ENCODE measurements at places on chromosomes 3 and 15. TPM values are rescaled to one million over a fixed set of nuclear protein-coding genes. Genes with fewer than 3 reads are reported as not detected.

DNA sequence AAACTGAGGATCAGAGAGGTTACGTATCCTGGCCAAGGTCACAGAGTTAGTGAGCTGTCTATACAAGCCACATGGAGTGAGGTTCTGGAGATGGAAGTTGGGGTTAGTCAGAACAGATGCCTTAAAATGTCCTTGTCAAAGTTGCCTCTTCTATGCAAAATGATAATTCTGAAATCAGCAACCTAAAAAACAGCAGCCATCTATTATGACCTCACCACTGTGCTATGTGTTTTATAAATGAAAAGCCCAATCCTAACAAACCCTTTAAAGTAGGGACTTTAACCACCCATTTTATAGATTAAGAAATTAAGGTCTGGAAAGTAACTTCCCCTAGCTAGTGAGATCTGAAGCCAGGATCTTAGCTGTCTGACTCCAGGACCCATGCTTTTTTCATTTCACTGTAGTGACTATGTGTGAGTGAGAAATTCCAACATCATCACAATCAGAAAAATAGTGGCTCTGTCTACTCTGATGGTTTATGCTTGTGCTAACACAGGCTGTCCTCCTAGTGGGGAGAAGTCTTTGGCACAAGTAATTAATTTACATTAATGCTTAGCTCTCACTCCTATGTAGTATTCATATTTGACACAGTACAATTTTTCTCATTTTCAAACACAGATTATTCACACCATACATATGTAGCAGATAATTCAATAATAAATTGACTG lies 143.6 kb downstream of the ANO10 start:
- H3K36me3 ChIP-seq: no peaks in the 10 kb centered on the region
- no peak overlapping the region for H3K27ac ChIP-seq
- no peak for DNase-seq
- H3K4me3 ChIP-seq: no peak overlapping the region
- H3K4me1 ChIP-seq: no peaks in the 10 kb centered on the region
- no peaks in the 10 kb centered on the region for H3K27me3 ChIP-seq

GRCh38 chr3:34807611-34808010 lies 831.7 kb upstream of the ARPP21 start:
- H3K27me3 ChIP-seq: no peaks in the 10 kb centered on the region
- no peak overlapping the region for H3K27ac ChIP-seq
- no peak for DNase-seq
- H3K4me3 ChIP-seq: no peak overlapping the region
- no peaks in the 10 kb centered on the region for H3K4me1 ChIP-seq

- H3K27me3 ChIP-seq: no peaks in the 10 kb centered on the region
- no peak overlapping the region for H3K4me3 ChIP-seq
- H3K4me1 ChIP-seq: no peaks in the 10 kb centered on the region
- no peaks in the 10 kb centered on the region for H3K36me3 ChIP-seq
- no peak overlapping the region for H3K27ac ChIP-seq
- DNase-seq: no peak
These were observed 601.0 kb upstream of the EPHA6 start for GRCh38 chr3:96213393-96213792.

- no peak for DNase-seq
- H3K27me3 ChIP-seq: no peaks in the 10 kb centered on the region
- peaks cover 8% of the 10 kb centered on the region for H3K4me1 ChIP-seq
These were observed 135.2 kb downstream of the ECT2 start for GRCh38 chr3:172885704-172886103.

GRCh38 chr15:90419738-90420406 lies 31.8 kb downstream of the IQGAP1 start:
- H3K27me3 ChIP-seq: no peaks in the 10 kb centered on the region
- H3K4me1 ChIP-seq: peaks cover 5% of the 10 kb centered on the region
- H3K36me3 ChIP-seq: no peaks in the 10 kb centered on the region
- H3K4me3 ChIP-seq: no peak overlapping the region
- no peak overlapping the region for H3K27ac ChIP-seq

GRCh38 chr3:122621112-122621511 lies 43.7 kb downstream of the PARP15 start:
- no peaks in the 10 kb centered on the region for H3K36me3 ChIP-seq
- no peak for DNase-seq
- peaks cover 3% of the 10 kb centered on the region for H3K4me1 ChIP-seq
- no peak overlapping the region for H3K4me3 ChIP-seq
- H3K27me3 ChIP-seq: peaks cover 23% of the 10 kb centered on the region

GRCh38 chr15:51092480-51093040 lies 2.1 kb downstream of the TNFAIP8L3 start:
- H3K4me3 ChIP-seq: no peak overlapping the region
- no peak for DNase-seq
- peaks cover 94% of the 10 kb centered on the region for H3K27me3 ChIP-seq
- H3K27ac ChIP-seq: no peak overlapping the region
- no peaks in the 10 kb centered on the region for H3K4me1 ChIP-seq

DNA sequence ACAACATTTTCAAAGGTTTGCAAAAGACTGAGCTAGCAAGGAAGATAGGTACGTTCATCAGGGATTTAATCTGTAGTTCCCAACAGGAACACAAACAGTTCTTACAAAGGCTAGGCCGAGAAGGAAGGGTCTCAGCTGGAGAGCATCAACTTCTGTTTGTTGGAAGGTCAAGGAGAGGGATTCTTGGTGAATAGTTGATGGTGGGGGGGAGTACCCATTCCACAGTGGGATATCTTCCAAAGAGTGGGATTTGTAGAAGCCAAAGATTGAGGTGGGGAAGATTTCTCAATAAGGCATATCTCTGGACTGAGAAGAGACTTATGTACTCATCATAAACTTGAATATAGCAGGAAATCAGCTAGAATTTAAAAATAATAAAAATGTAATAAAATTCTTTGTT lies 231.8 kb downstream of the CHST2 start:
- no peak overlapping the region for H3K4me3 ChIP-seq
- no peaks in the 10 kb centered on the region for H3K27me3 ChIP-seq
- no peaks in the 10 kb centered on the region for H3K36me3 ChIP-seq
- DNase-seq: no peak

DNA sequence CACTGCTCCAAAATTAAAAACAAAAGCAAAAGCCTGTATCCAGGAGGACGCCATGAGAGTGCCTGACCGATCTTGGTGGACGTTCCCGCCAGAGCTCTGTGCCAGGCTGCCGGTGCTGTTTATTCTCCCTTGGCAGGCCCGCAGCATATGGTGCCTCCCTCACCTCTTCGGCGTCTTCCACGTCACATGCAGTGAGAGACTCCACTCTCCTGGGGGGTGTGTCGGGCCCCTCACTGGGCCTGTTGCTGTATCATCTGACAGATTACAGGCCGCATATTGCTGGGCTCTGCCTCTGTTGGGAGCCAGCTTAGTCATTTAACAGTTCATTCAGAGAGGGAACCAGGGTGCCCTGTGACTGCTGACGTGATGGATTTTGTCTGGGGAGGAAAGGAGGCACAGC lies 86.4 kb upstream of the ARRDC4 start:
- no peaks in the 10 kb centered on the region for H3K36me3 ChIP-seq
- H3K4me1 ChIP-seq: no peaks in the 10 kb centered on the region
- no peak overlapping the region for H3K4me3 ChIP-seq
- no peak for DNase-seq
- H3K27me3 ChIP-seq: no peaks in the 10 kb centered on the region

DNA sequence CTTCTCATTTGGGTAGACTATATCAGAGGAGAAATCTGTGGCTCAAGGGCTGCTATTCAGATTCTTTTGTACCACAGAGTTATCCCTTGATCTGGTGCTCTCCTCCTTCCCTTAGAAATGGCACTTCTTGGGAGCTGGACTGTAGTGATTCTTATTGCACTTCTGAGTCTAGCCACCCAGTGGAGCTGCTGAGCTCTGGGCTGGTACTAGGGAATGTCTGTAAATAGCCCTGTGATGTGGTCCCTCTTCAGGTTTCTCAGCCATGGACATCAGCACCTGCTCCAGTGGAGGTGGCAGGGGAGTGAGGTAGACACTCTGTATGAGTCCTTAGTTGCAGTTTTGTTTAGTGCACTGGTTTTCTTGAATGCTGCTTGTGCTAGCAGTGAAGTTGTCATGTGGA lies 1292.6 kb downstream of the SI start:
- DNase-seq: peak; percentile 55
- H3K27me3 ChIP-seq: no peaks in the 10 kb centered on the region
- no peaks in the 10 kb centered on the region for H3K4me1 ChIP-seq
- no peaks in the 10 kb centered on the region for H3K36me3 ChIP-seq
- no peak overlapping the region for H3K27ac ChIP-seq

The TMEM207 gene
- total RNA-seq: not detected

The NR2F2 gene
- total RNA-seq: 0.99 TPM

The CKMT1A gene
- 5.9 TPM for total RNA-seq

The ZBTB47 gene
- total RNA-seq: 20.0 TPM

Measured in cardiac muscle cell (in vitro differentiated cells and primary cell).